IMR-90 (cell line): ENCODE measurements at places on chromosomes 7 and 10. TPM values are rescaled to one million over a fixed set of nuclear protein-coding genes. Genes with fewer than 3 reads are reported as not detected.

DNA sequence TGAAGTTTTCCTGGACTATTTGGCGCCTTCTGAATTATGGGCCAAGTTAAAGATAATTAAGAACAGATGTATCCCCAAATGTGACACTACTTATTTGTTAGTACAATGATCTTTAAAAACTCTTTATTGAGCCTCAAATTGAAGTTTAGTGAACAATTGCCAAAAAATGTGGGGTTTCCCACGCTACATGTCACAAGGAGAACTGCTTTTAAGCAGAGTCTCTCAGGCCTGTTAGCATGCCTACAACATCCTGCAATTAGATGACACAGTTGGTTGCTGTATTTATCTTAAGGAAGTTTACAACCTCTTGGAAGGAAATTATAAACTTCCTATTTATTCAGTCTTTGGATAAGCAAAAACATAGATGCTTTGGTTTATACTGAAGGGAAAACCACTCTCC lies 733.0 kb downstream of the TNS3 start:
- DNase-seq, result peak; percentile 71

- DNase-seq, result no peak
Observed at GRCh38 chr10:3421537-3422257, 249.1 kb upstream of the PITRM1 start.

DNA sequence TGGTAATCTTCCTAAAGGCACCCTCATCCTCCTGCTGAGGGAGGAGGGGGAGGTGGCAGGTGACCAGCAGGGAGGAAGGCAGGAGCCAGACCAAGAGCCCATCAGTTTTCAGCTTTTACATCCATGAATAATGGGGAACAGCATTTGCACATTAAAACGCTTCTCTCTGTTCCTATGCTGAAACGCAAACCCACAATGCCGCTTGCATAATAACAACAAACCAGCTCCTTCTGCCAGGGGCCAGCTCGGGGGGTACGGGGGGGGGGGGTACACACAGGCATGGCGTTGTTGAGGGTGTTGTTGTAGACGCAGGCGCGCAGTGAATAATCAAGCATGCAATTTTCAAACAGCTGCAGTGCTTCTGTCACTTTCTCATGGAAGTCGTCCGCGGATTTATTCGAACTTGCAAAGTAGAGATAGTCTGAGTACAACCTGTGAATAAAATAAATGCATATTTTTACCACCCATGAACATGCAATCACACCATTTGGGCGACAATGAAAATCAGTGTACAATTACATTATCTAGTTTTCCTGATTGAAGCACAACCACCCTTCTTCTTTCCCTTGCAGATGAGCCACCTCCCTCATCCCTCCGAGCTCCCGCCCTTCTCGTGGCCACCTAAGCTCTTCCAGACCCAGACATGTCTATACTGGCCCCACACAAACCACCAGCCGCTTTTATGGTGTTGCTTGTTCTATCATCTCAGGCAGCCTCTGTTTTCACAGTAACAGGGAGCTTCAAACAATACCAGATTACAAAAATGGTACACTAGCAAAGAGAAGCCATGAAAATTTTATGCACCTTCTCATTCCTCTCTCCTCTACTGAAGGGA lies 72.2 kb downstream of the CHST15 start:
- no peak for DNase-seq

- DNase-seq, result no peak
Observed at GRCh38 chr7:90988516-90988915, 275.7 kb upstream of the FZD1 start.

The FOXP2 gene
- 0.89 and 1.4 TPM in 2 replicates for polyA plus RNA-seq

The SCART1 gene
- polyA plus RNA-seq, result 1.5 and 2.1 TPM in 2 replicates

The NKX2-3 gene
- not detected in 2 replicates for polyA plus RNA-seq
